ENCODE measurements at places on chromosomes 1 and 21.

- peak; percentile 82 for DNase-seq
These were observed 474.5 kb downstream of the PTPRC start for GRCh38 chr1:199113265-199113869.

DNA sequence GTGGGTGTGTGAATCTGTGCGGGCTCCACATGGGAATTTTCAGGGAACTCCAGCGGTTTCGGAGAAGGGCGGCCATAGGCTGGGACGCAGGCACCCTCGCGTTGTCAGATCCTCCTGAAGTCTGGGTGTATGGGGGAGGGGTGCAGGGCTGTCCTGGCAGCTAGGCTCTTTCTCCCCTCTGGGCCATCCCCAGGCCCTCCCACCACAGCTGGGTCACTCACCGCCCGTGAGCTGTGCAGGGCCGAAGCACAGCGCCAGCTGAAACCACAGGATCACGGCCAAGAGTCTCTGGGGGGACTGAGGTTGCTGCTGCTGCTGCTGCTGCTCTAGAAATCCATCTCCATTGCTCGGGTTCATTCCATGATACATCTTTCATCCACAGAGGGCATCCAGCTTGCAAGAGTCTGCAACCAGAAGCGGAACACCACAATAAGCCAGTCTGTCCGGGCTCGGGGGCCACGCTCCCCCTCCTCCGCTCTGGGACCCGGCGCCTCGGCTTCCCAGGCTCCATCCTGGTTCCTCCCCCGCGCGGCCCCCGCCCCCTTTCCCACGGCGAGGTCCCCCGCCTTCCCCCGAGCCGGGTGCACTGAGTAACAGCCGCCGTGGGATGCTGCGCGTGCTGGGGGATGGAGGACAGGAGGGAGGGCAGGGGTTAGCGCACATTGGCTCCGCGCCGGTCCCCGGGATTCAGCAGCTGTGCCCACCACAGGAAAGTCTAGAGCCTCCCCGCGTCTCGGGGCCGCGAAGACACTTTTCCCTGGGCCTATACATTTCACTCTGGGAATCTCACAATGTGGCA lies 720 bp downstream of the SUSD4 start:
- DNase-seq = no peak

- DNase-seq = no peak
These were observed 91.7 kb upstream of the PGBD5 start for GRCh38 chr1:230517786-230518185.

DNA sequence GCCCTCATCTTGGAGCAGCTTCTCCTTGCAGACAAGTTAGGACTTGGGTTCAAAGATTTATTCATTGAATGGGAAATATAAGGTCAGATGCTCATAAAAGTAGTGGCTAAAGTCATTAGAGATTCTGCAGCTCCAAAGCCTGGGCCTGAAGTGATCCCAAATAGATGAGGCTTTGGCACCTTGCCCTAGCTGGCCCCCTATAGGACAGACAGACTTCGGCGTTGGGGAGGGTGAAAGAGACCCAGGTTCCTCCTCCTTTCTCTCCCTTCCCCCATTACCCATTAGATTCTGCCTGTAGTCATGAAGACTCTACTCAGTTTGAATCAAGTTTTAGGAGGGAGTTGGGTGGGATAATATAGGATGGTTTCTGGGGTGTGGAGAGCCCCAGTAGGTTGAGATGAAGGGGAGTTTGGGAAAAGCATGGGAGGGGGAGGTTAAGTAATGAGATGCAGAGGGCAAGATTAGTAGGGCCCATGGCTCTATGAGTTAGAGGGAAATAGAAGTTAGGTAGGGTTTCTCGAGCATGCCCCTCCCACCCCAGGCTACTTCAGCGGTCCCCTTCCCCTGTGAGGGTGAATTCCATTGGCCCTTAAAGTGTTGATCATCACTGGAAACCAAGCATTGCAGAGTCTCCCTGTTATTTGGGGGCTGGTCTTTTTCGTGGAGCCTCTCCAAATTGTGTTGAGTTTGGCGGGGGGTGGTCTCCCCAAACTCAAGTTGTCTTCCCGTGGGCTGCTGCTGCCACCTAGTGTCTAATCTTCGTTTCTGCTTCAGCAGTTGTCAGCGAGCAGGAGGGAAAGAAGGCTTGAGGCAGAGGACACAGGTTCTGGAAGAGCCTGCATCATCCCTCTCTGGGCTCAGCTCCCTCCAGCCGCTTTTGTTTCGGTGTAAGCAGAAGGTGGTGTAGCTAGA lies 2.1 kb upstream of the AHDC1 start:
- peak; percentile 76 for DNase-seq

- peak; percentile 57 for DNase-seq
These were observed 273.1 kb upstream of the SNX7 start for GRCh38 chr1:98388441-98388840.

GRCh38 chr1:206456577-206457370 lies 13.5 kb upstream of the IKBKE start:
- DNase-seq = no peak

- DNase-seq = peak; percentile 3
These were observed 77.4 kb downstream of the EIF4G3 start for GRCh38 chr1:21099034-21099868.

- DNase-seq = no peak
These were observed 25.9 kb downstream of the COL16A1 start for GRCh38 chr1:31677949-31678348.

DNA sequence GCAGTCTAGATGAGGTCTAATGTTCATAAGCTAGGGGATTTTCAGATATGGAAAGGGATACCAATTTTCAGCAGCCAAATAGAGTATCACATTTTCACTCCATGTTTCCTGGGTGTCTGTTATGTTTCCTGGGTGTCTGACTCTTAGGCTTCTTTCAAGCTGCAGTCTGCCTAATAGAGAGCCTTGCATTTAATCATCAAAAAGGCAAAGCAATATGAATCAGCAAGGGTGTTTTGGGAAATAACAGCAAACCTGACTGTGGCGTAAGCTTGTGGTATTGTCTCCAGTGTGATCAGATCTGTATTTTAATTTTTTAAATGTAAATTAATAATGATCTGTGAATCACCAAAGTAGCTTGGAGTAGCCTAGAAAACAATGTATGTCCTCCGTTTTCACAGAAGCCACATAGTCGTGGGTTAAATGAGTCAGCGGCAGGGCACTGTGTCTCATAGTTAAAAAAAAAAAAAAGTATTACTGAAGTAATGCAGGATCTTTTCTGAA lies 10.4 kb downstream of the LGALS8 start:
- DNase-seq = no peak

DNA sequence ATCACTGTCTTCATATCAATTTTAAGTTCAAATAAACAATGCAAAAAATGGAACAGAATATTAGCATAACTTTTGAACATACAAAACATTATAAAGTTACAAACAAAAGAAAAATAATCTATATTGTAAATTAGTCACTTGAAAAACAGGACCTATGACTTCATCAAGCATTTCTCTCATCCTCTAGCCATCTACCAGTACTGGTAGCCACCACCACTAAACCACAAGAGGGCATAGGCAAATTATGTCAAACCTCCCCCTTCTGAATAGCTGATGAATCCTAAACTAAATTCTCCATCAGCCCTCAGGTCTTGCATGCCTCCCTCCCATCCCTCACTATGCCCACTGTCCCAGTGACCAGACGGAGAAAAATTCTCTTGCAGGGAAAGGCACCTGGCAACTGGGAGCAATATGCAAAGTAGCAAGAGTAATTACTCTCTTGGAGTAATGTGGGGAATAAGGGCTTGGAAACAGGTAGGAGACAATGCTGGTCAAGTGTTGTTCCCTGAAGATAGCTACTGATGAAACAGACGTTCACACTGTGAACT lies 37.1 kb downstream of the SSX2IP start:
- no peak for DNase-seq

GRCh38 chr1:213051881-213052202 lies 801 bp downstream of the RPS6KC1 start:
- no peak for DNase-seq

- DNase-seq = peak; percentile 63
These were observed 18.8 kb upstream of the MAP1LC3C start for GRCh38 chr1:242017580-242018233.

- peak; percentile 18 for DNase-seq
These were observed 71.8 kb downstream of the ODF2L start for GRCh38 chr1:86324130-86324822.

DNA sequence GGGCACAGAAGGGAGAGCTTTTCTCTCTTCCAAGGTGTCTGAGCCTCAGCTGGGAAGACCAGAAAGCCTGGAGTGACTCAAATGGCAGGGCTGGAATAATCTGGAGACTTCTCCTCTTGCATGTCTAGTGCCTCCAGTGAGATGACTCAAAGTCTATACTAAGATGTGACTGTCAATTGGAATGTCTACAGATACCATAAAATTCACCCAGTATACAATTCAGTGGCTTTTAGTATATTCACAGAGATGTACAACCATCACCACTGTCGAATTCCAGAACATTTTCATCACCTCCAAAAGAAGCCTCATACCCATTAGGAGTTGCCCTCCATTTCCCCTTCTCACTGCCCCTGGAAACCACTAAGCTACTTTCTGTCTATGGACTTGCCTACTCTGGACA lies 47.9 kb upstream of the CNN3 start:
- DNase-seq = no peak

GRCh38 chr1:18013216-18013615 lies 94.4 kb upstream of the IGSF21 start:
- no peak for DNase-seq

GRCh38 chr1:54489627-54490250 lies 58.3 kb upstream of the ACOT11 start:
- DNase-seq = no peak

- DNase-seq = no peak
These were observed 255.1 kb upstream of the RAB4A start for GRCh38 chr1:229015806-229016205.

GRCh38 chr1:207861442-207862177 lies 49.3 kb downstream of the CD34 start:
- DNase-seq = no peak

DNA sequence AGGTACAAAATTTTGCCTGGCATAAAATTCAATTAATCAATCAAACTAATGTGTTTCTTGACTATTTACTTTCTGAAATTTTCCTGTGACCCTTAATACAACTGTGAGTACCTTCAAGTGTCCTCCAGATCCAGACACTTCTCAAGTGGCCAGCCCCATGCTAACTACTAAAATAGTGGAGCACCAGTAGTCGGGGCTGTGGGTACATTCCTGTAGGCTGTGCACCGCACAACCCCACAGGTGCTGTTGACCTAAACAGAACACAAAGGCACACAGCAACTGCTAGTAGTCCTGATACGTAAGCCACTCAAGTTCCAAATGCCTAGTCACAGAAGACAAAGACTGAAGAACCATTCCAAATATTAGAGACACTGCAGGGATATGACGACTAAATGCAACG lies 36.6 kb downstream of the TMEM50B start:
- no peak for DNase-seq

All from GM12865 (cell line).